Left kidney (tissue), 8 donors: ENCODE measurements at places on chromosomes 7 and 10. TPM values are rescaled to one million over a fixed set of nuclear protein-coding genes. Genes with fewer than 3 reads are reported as not detected.

DNA sequence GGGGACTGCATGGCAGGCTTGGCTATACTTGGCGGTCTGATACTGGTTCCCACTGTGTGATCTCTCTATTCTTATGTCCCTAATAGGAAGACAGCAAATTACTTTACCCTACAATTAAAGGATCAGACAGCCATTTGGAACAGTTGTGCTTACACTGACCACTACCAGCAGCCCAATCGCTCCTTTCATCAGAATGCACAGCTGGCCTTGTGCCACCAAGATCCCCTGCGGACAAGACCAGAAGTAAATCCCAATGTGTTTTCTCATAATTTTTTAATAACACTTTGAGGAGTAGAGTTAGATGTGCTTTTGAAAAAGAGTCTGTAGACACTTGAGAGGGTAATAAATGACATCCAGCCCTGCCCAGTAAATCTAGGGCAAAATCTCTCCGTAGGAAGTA lies 297.2 kb upstream of the ZNF32 start:
- DNase-seq = no peak

GRCh38 chr7:127913686-127914085 lies 117.6 kb downstream of the LRRC4 start:
- no peak for DNase-seq

DNA sequence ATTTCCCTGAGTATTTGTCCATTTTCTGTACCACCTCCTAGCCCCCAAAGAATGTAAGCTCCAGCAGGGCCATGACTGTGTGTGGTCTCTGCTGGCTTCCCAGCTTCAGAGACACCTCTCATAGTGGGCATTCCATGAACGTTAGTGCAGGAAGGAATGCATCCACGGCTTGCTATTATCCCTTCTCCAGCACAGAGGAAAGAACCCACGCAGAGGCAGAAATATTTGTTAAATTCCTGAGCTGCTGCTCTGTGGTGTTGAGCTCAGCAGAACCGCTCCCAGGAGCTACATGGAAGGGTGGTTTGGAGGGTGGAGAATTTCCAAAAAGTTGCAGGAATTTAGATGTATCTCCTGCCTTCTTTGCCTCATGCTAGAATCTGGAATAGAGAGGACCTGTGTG lies 275.2 kb downstream of the POU6F2 start:
- DNase-seq = no peak

DNA sequence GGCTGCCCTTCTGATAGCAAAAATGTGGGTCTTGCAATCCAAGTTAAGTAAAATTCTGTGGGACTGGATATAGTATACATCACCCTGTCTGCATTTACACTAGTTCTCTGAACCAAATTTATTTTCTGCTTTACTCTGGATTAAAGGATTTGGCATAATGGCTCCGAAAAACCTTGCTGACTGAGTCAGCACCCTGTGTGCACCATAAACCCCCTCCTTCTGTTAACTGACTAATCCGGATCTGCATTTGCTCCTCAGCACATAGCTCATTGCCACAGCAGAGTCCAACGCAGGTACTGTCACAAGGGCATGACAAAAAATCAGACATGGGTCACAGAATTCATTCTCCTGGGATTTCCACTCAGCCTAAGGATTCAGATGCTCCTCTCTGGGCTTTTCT lies 1.3 kb downstream of the OR2A5 start:
- DNase-seq = no peak

- peak; percentile 14 for DNase-seq
These were observed 16.8 kb downstream of the GIMAP5 start for GRCh38 chr7:150753826-150754603.

DNA sequence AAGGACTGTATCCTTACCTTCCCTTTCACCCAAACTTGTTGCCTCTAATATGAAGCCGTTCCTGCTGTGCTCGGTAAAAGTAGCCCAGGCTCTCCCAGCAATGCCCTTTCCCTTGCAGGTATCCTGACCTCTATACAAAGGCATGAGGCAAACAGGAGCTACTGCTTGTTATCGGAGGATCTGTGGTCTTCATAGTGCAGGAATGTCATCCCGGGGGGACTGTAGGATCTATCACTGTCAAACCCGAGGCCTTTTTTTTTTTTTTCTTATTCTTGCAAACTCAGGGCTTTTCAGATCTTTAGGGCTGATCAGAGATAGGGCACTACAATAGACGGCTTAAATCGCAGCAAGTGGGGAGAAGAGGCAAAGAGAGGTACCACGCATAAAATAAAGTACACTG lies 1206.6 kb downstream of the TYW1 start:
- DNase-seq = no peak

GRCh38 chr10:22481687-22482539 lies 136.6 kb downstream of the SPAG6 start:
- DNase-seq = no peak

DNA sequence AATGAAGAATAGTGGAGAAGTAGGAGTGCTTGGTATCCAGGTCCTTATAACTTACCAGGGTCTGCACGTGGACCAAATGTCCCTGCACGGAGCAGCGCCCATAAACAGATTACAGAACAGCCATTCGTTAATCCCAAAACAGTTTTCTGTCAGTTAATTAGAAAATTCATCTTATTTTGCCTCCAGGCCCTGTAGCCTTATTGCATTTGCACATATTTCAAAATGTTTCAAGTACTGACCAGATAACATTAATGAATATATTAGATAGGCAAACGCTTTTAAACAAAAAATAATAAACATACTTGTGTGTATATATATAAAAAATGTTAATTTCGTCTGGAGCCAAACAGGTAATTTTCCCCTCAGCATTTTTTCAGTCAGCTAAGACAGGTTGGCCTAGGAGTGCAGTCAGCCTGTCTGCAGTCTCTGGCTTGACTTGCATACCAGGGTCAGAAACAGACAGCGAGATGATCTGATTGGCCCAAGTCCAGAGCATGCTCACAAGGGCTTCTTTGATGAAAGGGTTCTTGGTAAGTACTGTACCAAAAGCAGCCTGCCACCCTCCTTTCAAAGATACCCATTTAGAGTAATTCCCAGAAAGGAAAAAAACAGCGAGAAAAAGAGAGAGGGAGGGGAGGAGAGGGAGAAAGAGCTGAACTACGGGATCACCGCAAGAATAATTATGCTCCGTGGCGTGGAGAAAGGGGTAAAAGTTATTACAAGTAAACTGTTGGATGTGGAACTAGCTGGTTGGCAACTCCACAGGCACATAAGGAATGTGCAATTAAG lies 194.4 kb upstream of the TCF7L2 start:
- no peak for DNase-seq

GRCh38 chr10:49298983-49299815 lies at the start of gene C10orf71:
Gene C10orf71 (plus strand): TSS chr10:49299170. CDS start chr10:49322546, 23,376 bp downstream.
- DNase-seq = peak; percentile 41

- DNase-seq = no peak
These were observed 201.0 kb downstream of the ZNF716 start for GRCh38 chr7:57651006-57651405.

DNA sequence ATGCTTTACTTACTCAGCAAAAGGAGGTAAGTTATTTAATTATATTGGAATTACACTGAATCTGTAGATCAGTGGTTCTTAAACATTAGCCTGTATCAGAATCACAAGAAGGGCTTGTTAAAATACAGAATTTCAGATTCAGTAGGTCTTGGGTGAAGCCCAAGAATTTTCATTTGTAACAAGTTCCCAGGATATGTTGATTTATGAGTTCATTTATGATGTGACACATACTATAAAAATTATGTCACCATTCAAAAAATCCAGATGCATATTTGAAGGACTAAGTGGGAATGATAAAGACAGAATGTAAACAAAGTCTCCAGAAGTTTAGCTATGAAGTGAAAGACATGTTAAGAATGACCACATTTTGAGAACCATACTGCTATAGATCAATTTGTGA lies 52.3 kb downstream of the HECTD2 start:
- DNase-seq = no peak

DNA sequence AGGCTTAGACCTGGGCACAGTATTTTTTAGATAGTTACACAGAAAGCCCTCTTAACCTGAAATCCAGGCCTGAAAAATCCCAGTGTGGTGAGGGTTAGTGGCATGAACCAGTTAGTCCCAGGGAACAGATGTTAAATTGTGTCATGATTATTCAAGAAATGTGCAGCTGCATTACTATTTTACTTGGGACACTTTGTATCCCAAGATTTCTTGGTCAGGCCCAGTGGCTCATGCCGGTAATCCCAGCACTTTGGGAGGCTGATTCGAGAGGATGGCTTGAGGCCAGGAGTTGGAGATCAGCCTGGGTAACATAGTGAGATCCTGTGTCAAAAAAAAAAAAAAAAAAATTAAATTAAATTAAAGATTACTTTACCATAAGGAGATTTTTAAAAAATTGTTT lies 36.0 kb upstream of the OTUD1 start:
- no peak for DNase-seq

GRCh38 chr7:107958764-107959526 lies 44.0 kb downstream of the LAMB1 start:
- no peak for DNase-seq

TEX47 gene
- polyA plus RNA-seq = not detected

RBP4 gene
- polyA plus RNA-seq = 1.00 TPM

AKR1C8 gene
- polyA plus RNA-seq = 0.20 TPM

PTPN20 gene
- 7.3 TPM for polyA plus RNA-seq

CDHR1 gene
- polyA plus RNA-seq = 1.0 TPM

C10orf67 gene
- polyA plus RNA-seq = 2.7 TPM

POLR1F gene
- 25.5 TPM for polyA plus RNA-seq

DYDC2 gene
- 3.5 TPM for polyA plus RNA-seq

CALML5 gene
- not detected for polyA plus RNA-seq

MMRN2 gene
- 23.7 TPM for polyA plus RNA-seq
